ENCODE measurements at places on chromosomes 6 and 20. TPM values are rescaled to one million over a fixed set of nuclear protein-coding genes. Genes with fewer than 3 reads are reported as not detected.

MUC21 gene
- not detected for total RNA-seq

TFAP2B gene
- total RNA-seq: under 0.01 TPM

SEMG1 gene
- not detected for total RNA-seq

COL9A3 gene
- 0.69 TPM for total RNA-seq

SYCP2 gene
- 0.34 TPM for total RNA-seq

MCHR2 gene
- not detected for total RNA-seq

GNAS-AS1 gene
- under 0.01 TPM for total RNA-seq

PDE7B gene
- total RNA-seq: 10.0 TPM

CLIC5 gene
- not detected for total RNA-seq

Data from melanocyte of skin (primary cell).